Activated CD8-positive, alpha-beta memory T cell treated with anti-CD3 and anti-CD28 coated beads, Interleukin-2, amount 10 ng/mL, durations not matched to agents 7 days and 5 days (primary cell): ENCODE measurements at places on chromosomes 12 and 14.
A peak's percentile ranks its signal among the peaks of the same experiment; 100 is the strongest.

DNA sequence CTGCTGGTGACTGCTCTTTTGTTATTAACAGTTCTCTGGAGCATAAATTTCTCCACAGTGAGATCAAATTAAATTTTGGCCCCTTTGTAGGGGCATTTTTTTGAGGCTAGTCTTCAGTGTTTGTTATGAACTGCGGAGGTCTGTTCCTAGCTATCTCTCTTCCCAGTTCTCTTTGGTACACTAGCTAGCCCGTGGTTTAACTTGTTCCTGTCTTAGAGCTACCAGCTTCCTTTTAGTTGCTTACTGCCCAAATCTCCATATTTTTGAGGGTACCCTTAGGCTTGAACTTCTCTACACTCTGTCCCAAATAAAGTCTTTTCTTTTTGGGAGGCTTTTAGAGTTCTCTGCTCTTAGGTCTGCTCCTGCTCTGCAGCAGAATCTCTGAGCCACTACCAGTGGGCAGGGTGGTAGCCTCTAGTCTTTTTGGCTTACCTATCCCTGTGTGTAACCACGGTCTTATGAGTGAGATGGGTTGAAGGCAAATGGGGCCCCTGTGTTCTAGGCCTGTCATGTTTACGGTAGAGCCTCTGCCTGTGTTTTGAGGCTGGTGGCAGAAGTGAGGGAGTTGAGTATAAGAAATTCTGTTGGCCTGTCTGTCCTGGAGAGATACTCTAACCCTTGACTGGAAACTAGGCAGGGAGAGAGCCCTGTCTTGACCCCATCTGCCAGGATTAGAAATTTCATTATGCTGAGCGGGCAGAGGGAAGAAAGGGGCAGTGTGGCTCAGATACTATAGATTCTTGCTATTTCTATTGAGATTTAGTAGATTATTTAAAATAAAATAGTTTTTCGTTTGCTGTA, 21.0 kb downstream of the CNOT2 start:
- no peak overlapping the region for H3K4me3 ChIP-seq
- no peaks in the 10 kb centered on the region for H3K27me3 ChIP-seq
- H3K27ac ChIP-seq: no peak overlapping the region
- DNase-seq: no peak
- H3K36me3 ChIP-seq: peaks cover 52% of the 10 kb centered on the region

- no peaks in the 10 kb centered on the region for H3K36me3 ChIP-seq
- no peak for DNase-seq
- H3K27me3 ChIP-seq: peaks cover 26% of the 10 kb centered on the region
- H3K27ac ChIP-seq: no peak overlapping the region
- H3K4me1 ChIP-seq: peaks cover 8% of the 10 kb centered on the region
Observed at GRCh38 chr14:54447231-54447692, 6.1 kb upstream of the CNIH1 start.

- H3K27ac ChIP-seq: peak overlapping the region; percentile 100
- no peaks in the 10 kb centered on the region for H3K27me3 ChIP-seq
- DNase-seq: peak; percentile 81
Observed at GRCh38 chr14:50060871-50061663, 55.3 kb downstream of the VCPKMT start.

DNA sequence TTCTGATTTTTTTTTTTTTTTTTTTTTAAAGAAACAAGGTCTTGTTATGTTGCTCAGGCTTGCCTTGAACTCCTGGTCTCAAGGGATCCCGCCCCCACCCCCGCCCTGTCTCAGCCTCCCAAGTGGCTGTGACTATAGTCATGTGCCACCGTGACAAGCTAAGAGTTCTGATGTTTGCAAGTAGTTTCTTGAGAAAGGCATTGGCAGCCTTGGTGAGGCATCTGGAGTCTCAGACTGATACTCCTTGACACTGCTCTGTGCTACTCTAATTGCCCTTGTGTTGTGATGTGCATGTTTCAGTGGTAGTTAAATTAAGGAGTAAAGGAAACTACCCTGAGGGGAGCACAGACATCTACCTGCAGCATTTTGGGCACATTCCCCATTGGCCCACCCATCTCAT, 46.2 kb upstream of the OR4E1 start:
- H3K4me1 ChIP-seq: peaks cover 3% of the 10 kb centered on the region
- H3K36me3 ChIP-seq: no peaks in the 10 kb centered on the region
- peaks cover 44% of the 10 kb centered on the region for H3K27me3 ChIP-seq
- no peak for DNase-seq

DNA sequence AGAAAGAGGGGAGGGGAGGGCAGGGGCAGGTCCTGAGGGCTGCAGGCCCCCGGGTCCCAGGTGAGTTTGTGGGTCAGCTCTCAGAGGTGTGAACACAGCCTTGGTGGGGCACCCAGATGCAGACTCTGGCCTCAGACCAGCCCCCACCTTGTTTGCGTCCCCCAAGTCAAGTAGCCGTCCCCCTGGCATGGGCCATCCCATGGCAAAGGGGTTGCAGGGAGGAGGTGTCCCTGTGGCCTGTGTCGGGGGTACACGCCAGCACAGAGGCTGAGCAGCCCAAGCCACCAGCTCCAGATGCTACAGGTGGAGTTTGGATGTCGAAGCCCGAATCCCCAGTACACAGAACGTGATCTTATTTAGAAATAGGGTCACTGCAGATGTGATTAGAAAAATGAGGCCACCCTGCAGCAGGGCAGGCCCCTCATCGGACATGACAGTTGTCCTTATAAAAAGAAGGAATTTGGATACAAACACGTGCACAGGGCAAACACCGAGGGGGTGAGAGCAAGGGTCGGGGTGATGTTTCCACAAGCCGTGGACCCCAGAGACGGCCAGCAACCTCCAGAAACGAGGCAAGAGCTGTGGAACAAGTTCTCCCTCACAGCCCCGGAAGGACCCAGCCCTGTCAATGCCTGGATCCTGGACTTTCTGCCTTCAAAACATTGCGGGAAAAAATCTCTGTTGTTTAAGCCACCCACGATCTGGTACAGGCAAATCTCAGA, 141.2 kb upstream of the C14orf180 start:
- no peak overlapping the region for H3K27ac ChIP-seq
- no peaks in the 10 kb centered on the region for H3K36me3 ChIP-seq
- no peaks in the 10 kb centered on the region for H3K4me1 ChIP-seq
- H3K27me3 ChIP-seq: no peaks in the 10 kb centered on the region
- DNase-seq: peak; percentile 31

DNA sequence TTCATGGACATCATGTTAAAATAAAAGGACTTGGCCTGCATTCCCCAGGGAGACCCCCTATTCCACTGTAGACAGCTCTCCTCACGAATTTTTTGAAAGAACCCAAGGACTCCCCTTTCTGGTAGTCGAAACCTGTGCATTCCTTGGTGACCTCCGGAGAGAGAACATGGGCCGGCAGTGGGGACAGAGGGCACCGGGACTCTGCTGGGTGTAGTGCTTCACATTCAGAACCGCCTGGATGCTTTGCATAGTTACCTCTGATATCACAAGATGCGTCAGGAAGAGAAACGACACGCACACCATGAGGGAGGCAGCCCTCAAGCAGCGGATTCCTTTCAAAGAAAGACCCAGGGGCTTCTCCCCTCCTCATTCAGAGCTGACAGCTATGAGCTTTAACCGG, 9.7 kb downstream of the CKAP4 start:
- H3K27ac ChIP-seq: no peak overlapping the region
- DNase-seq: no peak
- no peaks in the 10 kb centered on the region for H3K27me3 ChIP-seq
- no peaks in the 10 kb centered on the region for H3K4me1 ChIP-seq
- H3K4me3 ChIP-seq: no peak overlapping the region
